ENCODE measurements at places on chromosomes 11 and 22.

- DNase-seq = no peak
These were observed 1316.4 kb downstream of the TBC1D22A start for GRCh38 chr22:48078825-48079224.

DNA sequence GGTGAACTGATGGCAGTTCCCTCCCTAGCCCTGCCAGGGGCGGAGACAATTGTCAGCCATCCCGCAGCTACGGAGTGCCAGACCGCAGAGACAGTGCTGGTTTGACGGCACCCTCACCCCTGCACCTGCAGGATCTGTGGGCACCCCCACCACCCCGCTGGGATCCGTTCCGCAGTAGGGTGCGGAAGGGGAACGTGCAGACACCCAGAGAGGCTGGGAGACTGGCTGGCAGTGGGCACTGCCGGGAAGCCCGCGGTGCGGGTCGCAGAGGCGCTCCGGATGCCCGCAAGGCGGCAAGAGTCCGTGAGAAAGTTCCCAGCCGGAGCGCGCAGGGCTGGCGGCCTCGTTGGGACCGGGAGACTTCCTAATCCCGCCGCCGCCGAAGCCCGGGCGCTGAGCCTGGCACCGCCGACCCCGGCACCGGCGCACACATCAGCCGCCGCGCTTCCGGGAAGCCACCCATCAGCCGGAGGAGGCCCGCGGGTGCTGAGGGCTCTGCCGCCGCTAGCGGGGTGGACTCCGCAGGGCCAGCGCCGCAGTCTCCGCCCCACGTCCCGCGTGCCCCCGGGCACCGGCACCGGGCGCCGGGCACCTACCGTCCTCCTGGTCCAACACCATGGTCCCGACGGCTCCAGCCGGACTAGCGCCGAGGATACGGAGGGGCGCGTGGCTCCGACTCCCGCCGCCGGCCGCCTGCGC lies 4.3 kb upstream of the LMO1 start:
- no peak for DNase-seq

GRCh38 chr22:37401401-37402183 lies 25.7 kb downstream of the ELFN2 start:
- no peak for DNase-seq

DNA sequence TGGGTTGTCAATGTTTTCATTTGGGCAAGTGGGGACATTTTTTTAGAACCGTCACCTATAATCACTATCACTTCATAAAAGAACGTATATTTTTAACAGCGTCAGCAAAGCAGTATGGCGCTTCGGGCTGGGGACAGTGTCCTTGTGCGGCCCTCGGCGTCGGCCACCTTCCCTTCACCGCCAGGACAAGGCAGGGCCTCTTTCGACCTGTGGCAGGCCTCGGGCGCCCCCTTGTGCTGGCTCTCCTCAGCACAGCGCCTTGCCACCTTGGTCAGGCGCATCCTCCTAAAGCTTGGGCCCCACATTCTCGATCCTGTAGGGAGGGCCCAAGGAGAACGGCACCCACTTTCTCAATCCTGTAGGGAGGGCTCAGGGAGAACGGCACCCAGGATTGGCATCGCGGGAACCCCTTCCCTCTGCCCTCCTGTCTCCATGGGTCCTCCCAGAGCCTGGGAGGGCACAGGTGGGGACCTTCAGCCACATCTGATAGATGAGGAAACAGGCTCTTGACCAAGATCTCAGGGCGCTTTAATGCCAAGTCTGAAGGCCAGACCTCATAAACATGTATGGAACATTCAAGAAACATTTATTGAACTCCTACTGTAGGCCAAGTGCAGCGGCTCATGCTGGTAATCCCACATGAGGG lies 11.5 kb upstream of the FADD start:
- DNase-seq = no peak

DNA sequence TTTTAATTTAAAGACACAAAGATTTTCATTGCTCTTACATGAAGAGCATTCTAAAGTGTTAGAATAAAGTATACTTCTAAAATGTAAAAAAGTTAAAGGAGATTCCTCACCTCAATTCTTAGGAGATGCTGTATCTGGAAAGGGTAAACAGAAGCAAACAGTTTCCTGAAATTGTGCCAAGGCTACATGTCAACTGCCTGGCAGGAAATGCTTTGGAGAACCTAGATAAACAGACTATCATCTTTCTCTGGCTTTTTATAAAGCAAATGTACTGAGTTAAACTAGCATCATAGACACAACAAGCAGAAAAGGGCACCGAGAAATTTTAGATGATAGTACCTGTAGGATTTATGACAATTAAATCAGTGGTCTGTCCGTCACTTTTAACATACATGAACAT lies 24.7 kb upstream of the AKIP1 start:
- DNase-seq = no peak
